ENCODE measurements at places on chromosomes 12 and 14.

DNA sequence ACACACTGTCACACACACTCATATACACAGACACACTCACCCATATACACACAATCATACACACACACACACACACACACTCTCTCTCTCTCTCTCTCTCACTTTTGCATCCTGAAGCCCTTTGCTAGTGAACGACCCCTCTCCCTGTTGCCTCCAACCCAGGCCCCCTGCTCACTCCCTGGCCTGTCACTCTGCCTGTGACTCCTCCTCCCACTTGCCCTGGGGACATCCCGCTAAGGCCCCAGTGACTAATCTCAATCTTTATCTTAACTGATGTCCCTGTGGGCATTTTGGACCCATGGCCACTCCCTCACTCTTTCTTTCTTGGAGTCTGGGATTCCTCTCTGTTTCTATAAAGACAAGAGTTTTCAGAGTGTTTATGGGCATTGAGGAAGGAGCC, 10.9 kb upstream of the DLK1 start:
- no peak for DNase-seq

- DNase-seq = no peak
Measured at GRCh38 chr12:115973066-115973465, 304.4 kb downstream of the MED13L start.

DNA sequence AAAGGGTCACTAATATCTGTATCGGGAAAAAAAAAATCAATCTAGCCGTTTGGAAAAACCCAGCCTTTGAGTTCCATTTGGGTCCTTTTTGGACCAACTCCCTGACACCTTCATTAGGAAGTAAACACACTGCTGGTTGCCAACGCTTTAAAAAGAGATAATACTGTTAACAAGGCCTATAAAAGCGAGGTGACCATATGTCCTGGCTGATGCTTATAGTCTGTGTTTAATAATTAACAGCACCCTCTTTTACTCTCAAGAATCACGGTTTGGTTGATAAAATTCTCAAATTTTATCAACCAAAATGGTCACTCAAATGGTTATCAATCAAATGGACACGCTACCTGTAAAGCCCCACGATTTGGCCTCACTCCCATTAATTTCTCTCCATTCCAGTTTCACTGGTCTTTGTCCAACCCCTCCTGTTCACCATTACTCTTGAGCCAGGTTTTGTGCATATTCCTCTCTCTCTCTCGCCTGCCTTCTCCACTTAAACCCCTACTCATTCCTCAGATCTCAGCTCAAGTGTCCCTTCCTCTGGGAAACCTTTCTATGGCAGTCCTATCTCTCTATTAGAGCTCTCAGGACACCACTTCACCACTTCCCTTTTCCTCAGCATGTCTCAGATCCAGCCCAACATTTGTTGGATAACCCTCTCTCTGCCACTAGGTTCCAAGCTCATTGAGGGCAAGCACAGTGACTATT, 9.5 kb downstream of the BTG1 start:
- DNase-seq = no peak

DNA sequence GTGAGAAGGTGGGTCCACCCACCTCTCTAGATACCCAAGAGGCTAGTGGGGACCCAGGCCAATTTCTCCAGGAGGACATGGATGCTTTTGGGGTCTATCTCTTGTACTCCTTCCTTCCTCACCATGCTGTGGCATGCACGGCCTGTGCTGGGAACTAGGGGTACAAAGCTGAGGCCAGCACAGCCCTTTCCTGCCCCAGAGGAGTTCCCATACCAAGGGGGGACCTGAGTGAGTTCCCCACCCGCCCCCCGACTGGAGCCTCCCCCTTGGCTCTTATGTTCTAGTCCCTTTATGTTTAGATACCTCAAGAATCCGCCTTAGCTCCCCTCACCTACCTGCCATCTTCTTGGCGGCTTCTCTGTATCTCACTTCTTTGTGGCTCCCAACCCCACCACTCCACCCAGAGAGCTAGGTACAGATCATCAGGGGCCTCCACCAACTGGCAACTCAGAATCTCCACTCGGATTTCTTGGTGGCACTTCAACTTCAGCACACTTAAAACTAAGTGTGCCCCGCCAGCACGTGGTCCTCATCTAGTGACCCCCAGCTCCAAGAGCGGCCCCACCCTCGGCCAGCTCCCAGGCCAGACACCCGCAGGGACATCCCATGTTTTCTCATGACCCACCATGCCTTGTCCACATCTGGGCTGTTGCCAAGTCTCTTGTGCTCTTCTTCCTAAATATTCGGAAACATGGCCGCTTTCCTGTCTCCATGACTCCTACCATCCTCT, 115.2 kb upstream of the RTL1 start:
- no peak for DNase-seq

GRCh38 chr14:30357791-30358190, 201.2 kb upstream of the G2E3 start:
- DNase-seq = no peak

DNA sequence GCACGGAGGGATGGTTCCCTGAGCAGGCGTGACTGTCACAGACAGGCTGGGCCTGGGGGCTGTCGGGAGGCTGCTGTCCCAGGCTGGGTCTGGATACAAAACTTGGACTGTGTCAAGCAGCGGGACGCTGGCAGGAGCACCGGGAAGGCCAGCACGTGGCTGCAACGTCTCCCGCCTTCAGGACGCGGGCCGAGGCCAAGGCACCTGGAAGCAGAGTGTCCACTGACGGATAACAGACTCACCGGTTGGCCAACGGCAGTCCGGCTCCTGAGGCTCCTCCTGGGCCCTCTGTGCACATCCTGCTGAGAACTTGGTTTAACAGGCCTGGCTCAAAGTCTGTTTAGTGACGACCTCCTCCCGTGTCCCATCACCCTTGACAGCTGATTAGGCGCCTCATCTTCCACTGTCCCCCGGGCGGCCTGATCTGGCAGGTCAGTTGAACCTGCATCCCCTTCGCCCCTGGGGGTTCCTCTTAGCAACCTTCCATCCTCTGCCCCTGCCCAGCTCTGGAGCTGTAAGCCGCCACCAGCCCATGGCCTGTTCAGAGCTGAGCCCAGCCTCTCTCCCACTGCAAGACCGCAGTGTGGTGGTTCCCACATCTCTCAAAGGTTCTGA, 2.5 kb downstream of the XRCC3 start:
- no peak for DNase-seq

GRCh38 chr14:58364316-58364715, 31.4 kb upstream of the TOMM20L start:
- no peak for DNase-seq

- no peak for DNase-seq
Measured at GRCh38 chr14:24235804-24236688, 3.3 kb downstream of the GMPR2 start.

- peak; percentile 61 for DNase-seq
Measured at GRCh38 chr14:52299692-52300278, 14.3 kb upstream of the PTGER2 start.

- DNase-seq = no peak
Measured at GRCh38 chr12:118783703-118784102, 197.6 kb upstream of the SRRM4 start.

DNA sequence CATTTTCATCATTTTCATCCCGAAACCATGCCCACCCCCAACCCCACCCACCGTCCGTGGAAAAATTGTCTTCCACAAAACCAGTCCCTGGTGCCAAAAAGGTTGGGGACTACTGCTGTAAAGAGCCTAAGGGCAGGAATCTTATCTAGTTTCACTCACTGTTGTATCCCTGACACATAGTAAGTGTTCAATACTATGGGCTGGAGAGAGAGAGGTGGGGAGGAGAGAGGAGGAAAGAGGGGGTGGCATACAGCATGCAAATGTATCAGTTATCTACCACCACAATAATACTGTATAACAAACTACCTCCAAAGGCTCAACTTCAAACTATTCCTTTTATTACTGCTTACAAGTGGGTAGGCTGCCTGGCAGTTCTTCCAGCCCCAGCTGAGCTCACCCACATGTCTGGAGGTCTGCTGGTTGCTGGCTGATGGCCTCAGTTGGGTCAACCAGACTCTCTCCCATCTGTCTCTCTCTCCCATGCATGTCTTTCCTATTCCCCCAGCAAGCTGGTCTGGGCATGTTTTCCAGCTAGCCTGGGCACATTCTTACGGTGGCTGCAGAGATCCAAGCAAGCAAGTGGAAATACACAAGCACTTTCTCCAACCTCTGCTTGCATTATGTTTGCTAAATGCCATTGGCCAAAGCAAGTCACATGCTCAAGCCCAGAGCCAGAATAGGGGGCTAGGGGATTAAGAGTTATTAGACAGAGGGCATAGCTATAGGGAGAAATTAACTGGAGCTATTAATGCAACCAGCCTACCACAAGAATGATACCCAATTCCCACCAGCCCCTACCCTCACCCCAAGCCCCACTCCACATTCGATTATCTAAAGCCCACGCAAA, 31.6 kb upstream of the FICD start:
- no peak for DNase-seq

GRCh38 chr12:45490232-45490881, 239.1 kb upstream of the ARID2 start:
- no peak for DNase-seq

- no peak for DNase-seq
Measured at GRCh38 chr14:19947413-19948090, 16.8 kb downstream of the OR4K1 start.

GRCh38 chr12:117470804-117471203, 109.4 kb upstream of the NOS1 start:
- DNase-seq = no peak

DNA sequence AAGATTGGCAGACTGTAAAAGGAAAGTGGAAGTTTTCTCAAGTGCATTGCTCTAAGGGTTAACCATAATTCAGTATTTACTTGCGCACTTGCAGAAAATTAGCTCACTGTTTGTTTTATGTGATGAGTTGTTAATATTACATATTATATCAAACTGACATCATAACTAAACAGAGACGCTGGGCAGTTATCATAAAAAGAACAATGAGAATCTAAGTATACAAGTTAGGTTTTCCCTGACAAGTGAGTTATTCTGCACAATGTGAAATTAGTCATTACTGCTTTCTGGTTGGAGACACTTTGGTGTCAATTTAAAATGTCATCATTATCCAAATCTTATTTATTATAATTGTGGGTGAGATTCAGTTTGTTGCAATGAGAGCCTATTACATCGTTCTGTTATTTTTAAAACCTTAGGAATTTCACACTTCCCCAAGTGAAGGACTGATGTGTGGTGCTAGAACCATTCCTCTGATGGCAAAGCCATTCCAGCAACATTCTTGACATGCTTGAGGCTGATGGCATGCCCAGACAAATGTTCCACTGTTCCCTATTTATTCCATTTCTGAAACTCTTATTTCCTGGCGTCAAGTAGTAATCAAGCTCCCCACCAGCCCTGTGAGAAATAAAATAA, 90.1 kb upstream of the FLRT2 start:
- no peak for DNase-seq

GRCh38 chr14:29355331-29355730, 572.3 kb downstream of the PRKD1 start:
- DNase-seq = no peak
